Aorta (tissue), 5 donors: ENCODE measurements at places on chromosomes 1 and 21. TPM values are rescaled to one million over a fixed set of nuclear protein-coding genes. Genes with fewer than 3 reads are reported as not detected.

DNA sequence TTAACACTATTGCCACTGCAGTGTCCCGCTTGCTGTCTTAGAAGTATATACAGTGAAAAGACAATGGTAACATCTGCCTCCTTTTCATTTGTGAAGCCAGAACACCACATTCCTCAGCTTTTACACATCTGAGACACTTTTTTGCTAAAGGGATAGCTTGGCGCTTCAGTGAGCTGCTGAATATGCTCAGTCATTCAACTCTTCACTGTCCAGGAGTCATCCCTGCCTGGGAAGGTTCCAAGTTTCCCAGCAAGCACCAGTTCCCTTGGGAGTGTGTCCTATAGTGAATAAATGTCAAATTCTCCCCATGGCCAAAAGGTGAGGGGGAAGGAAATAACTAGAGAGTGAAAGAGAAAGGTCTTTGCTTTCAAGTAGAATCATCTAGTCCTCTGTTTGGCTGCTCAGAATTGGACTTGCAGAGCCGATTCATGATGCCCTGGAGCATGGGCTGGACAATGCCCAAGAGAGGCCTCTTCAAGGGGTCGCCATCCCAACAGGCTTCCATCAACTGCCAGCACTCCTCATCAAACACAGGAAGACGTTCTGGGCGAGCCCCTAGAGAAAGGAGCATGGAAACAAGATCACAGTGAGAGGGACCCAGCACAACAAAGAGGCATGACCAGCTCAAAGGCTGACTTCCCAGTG lies 25.5 kb upstream of the RBBP5 start:
- H3K27me3 ChIP-seq: no peaks in the 10 kb centered on the region
- H3K27ac ChIP-seq: no peak overlapping the region
- peaks cover 9% of the 10 kb centered on the region for H3K36me3 ChIP-seq
- H3K4me1 ChIP-seq: no peaks in the 10 kb centered on the region

- no peaks in the 10 kb centered on the region for H3K27me3 ChIP-seq
- no peak overlapping the region for H3K27ac ChIP-seq
- no peak overlapping the region for H3K4me3 ChIP-seq
Observed at GRCh38 chr21:46504666-46505065, 46.0 kb downstream of the DIP2A start.

Gene ACKR1
- total RNA-seq: 153 TPM

Gene HSF2BP
- 0.51 TPM for total RNA-seq

Gene LGR6
- total RNA-seq: 31.7 TPM

Gene TTC24
- total RNA-seq: 0.36 TPM
